ENCODE measurements at places on chromosomes 1 and 21.
A peak's percentile ranks its signal among the peaks of the same experiment; 100 is the strongest.

- DNase-seq, result no peak
Measured at GRCh38 chr21:18253799-18254198, 9.2 kb downstream of the CHODL start.

GRCh38 chr1:199243423-199244061, 604.7 kb downstream of the PTPRC start:
- peak; percentile 83 for DNase-seq

DNA sequence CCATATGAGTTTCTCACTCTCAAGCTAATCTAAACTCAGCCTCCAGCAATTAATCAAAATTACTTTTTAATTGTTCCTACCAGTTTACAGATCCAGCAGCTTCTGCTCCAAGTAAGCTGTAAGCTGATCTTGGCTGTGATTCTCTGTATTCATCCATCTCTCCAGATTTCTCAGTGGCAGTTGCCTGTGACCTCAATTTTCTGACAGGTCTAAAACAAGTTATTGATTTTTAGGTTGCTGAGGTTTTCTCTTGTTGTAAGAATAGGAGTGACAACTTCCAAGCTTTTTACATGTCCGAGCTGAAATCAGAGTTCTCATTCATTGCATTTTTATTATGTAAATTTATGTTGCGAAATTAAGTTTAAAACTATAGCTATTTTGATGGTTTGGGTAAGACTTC, 1044.4 kb downstream of the PLA2G4A start:
- peak; percentile 17 for DNase-seq

DNA sequence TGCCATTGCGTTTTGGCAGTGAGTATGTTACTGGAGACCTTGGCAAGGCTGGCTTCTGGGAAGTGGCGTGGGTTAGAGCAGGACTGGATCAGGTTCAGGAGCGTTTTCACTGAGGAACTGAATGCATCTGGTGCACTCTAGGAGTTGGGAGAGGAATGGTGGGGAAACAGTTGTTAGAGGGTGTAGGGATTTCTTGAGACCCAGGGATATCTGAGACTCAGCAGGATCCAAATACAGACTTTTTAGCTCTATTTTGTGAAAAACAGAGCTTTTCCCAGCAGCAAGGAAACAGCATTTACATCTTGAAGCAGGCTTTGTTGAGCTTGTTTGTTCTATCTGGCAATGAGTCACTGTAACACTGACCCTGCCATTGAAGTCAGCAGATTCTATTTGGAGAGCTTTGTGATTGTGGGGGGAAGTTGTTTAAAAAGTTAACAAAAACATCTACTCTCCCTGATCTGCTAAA, 56.9 kb upstream of the NRIP1 start:
- no peak for DNase-seq

- no peak for DNase-seq
Measured at GRCh38 chr1:4095433-4095971, 195.4 kb upstream of the C1orf174 start.

DNA sequence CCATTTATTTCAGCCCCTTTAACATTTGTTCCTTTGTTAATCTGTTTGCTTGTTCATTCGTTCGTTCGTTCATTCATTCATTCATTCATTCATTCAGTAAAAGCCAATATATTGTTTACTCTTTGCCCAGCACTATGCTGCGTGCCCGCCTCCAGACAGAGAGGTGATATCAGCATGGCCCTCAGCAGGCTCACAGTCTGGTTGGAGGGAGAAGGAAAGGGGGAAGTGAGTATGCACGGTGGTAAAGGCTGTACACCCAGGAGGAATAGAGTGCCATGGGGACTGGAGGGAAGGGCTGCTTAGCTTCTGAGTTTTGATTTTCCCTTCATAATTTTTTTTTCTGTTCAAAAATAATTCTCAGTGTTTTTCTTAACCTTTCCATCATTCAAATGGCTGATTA, 144.7 kb downstream of the NOS1AP start:
- DNase-seq, result no peak

DNA sequence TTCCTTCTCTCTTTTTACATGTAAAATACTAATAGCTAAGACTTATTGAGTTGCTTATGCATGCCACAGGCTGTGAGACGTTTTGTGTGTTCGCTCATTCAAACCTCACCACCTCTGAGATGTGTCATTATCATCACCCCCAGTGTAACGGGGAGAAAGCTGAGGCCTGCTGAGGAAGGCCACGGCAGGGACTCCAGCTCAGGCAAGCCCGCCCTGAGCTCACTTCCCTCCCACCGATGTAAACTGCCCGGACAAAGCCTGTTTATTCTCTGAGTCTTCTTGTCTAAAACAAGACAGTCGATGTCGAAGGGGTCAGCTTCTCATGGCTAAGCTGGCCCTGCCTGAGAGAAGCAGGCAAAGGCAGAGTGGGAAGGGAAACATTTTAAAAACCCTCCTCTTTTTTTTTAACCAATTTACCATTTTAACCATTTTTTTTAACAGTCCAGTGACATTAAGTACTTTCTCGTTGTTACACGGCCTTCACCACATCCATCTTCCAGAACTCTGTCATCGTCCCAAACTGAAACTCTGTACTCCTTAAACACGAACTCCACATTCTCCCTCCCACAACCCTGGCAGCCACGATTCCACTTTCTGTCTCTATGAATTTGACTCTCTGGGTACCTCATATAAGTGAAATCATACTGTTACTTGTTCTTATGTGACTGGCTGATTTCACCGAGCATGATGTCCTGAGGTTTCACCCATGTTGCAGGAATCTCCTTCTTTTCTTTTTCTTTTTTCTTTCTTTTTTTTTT, 204.8 kb upstream of the GALNT2 start:
- no peak for DNase-seq

DNA sequence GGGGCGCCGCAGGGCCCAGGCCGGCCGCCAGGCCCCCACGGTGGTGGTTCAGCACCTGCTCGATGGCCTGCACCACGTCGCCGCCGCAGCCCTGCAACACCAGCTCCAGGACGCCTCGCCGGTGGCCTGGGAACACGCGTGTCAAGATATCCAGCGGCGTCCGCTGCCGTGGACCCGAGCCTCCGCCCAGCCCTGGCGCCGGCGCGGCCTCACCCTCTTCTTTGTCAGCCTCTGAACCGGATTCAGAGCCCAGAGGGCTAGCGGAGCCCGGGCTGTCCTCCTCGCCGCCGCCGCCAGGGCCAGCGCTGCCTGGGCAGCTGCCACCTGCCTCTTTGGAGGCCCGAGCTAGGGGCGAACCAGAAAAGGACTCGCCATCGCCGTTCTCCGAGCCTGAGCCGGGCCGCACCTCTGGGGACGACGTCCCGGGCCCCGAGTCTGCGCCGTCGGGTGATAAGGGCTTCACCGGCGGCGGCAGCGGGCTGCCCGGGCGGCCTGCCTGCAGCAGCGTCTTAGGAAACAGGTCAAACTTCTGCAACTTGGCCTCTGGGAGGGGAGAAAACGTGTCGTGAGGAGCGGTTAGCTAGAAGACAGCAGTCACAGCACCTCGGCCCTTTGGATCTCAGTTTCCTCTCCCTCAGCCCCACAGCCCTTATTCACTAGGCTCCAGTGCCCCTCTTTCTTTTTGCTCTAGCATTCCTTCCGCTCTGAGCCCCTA, 3.9 kb downstream of the DMRTA2 start:
- DNase-seq, result peak; percentile 41

- DNase-seq, result no peak
Measured at GRCh38 chr1:74586253-74586897, 74.0 kb upstream of the LRRC53 start.

DNA sequence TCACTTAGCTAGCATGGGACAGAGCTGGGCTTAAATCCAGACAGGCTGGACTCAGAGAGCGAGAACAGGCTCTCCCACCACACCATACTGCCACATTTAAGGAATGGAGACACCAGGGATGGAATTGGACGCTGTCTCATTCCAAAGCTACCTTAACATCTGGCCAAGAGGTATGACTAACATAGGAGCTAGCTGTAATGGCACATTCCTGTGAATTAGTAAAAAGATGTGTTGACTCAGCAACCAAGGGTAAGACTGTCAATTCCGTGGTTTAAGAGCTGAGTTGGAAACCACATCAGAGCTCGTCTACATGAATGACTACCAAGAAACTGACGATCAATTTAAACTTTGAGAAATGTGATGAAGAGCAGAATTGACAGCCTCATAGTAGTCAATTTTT, 8.3 kb upstream of the TNFRSF9 start:
- DNase-seq, result no peak

DNA sequence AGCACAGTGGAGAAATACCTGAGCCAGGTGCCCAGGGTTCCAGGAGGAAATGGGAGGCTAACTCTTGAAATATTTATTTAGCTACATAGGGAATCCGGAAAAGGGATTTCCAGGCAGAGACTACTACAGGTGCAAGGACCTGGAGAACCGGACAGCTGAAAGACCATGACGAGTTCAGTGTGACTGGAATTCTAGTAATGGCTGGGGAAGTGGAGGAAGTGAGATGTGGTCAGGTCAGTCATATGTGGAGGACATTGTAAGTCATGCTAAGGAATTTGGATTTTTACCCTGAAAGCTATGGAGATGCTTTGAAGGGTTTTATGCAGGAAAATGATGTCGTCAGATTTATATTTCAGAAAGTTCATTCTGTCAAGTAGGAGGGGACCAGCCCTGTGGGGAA, 1.8 kb downstream of the CAP1 start:
- DNase-seq, result no peak

DNA sequence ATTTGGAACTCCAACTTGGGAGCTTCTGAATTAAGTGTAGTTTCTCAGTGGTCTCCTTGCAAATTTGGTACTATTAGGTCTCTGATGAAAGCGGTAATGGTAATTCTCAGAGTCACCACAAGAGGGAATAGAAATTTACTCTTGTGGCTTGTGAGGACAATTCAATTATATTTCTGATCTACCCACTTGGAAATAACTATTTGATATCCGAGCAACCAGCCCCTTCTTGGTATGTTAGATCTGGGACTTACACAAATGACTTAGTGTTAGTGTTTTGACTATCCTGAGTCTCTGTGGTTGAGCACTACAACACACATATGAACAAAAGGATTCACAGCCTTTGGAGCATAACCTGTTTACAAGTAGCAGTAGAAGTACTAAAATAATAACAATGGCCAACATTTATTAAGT, 68.1 kb downstream of the RPS6KA1 start:
- no peak for DNase-seq

GRCh38 chr1:18646091-18646785, 15.6 kb downstream of the PAX7 start:
- no peak for DNase-seq

DNA sequence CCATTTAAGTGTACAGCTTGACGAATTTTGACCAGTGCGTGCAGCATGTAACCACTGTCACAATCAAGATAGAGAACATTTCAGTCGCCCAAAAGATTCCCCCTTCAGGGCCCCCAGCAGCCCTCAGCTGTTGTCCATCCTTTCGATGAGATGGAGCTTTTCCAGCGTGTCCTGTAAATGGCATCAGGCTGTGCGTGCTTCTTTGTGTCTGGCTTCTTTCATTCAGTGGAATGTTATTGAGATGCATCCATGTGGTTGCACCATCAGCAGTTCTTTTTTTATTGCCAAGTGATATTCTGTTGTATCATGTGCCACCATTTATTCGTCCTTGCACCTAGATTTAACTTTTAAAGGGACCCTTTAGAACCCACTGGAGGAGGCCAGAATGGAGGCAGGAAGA, 21.9 kb downstream of the UBE2Q1 start:
- DNase-seq, result no peak

DNA sequence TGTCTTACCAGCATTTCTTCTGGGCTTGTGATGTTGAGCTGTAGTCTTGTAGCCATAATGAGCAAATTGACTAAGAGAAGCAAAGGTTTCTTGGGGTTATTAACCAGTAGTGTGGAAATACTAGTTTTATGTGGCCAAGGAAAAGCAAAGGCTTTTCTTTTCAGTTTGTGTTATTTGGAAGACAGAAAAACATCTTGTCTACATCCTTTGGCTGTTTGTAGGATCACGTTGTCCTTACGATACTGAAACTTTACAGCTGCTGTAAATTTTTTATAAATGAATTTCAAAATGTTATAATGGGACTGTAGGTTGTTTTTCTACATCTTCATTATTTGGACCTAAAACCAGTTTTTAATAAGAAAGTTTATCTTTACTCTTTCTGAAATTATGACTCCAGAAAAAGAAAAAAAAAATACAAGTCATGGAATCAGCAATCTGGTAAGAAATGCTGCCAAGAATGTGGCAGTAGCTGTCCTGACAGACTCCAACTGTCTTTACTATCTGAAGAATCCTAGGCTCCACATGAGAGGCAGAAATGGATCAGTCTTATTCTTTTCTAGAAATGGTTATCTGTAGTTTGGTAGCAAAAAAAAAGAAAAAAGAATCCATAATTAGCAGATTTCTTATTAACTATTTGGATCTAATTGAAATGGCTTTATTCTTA, 41.6 kb upstream of the QSOX1 start:
- DNase-seq, result no peak

DNA sequence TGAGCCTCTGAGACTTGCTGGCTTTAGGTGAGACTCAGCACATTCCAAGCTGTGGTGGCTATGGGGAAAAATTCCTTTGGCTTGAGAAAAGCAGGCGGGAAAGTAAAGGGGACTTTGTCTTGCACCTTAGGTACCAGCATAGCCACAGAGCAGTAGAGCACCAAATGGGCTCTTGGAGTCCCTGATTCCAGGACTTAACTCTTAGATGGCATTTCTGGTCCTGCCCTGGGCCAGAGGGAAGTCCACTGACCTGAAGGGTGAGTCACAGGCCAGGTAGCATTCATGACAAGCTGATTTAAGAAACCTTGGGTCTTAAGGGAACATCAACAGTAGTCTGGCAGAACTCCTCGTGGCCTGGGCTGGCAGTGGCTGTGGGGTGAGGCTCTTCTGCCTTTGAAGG, 344.7 kb downstream of the DUSP10 start:
- DNase-seq, result no peak

GRCh38 chr21:32733356-32733755, 5.5 kb upstream of the SYNJ1 start:
- DNase-seq, result no peak

- DNase-seq, result no peak
Measured at GRCh38 chr1:27438621-27439061, 46.2 kb downstream of the GPR3 start.

All from WERI-Rb-1 (cell line).